ENCODE measurements at places on chromosomes 2 and 18.

GRCh38 chr2:185833864-185834263 lies 95.3 kb downstream of the FSIP2 start:
- DNase-seq, result no peak

DNA sequence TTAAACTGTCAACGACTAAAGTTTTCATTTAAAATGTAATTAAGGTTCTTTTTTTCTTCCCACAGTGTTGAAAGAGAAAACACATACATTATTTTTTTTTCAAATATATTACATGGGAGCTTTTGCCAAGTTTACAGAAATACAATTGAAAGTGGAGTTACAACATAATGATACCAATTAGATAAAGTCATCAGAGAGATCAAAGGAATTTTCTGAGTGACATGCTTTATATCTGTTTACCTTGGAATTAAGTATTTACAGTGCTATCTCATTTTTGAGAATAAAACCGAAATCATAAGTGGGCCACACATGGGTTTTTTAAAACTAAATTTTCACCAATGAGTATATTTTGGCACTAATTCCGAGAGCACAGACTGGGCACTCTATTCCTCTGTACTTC lies 165.2 kb downstream of the RAPGEF4 start:
- no peak for DNase-seq

GRCh38 chr18:28875059-28875458 lies 698.1 kb upstream of the CDH2 start:
- no peak for DNase-seq

DNA sequence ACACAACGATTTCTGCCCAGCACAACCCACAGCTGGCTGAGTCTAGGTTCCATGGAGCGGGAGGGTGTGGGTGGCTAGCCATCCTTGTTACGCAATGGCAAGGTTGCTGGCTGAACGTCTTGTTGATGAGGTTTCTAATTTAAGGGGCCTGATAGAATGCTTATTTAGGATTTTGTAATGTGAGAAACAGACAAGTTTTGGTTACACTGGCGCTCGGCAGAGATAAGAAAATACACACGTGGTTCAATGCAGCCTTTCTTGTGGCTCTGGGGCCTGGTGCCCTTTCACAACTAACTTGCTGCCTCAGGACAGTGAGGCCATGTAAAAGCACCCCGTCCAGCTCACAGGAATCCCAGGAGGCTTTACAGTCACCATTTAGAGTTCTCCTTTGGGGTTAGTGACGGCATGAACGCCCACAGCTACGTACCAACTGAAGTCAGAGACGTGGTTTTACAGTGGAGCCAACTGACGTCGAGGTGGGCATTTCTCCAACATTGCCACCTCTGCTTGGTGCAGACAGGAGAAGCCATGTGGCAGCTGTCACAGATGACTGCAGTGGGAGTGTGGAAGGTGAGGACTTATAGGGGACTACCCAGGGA lies 29.7 kb upstream of the PIEZO2 start:
- no peak for DNase-seq

DNA sequence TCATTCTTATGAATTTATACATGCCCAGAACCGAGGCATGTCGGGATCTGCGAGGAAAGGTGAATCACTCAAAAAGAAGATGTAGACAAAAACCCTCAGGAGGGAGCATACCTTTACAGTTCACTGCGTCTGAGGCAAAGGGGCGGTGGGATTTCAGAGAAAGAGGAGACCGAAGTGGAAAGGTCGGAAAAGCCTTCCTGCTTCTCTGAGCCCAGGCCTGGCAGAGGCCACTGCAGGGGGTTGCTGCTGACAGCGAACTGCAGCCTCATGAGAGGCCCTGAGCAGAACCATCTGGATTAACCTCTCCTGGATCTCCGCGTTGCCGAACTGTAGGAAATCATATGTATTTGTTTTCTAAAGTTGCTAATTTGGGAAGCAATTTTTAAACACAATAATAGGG lies 713.1 kb upstream of the SOX11 start:
- DNase-seq, result no peak

DNA sequence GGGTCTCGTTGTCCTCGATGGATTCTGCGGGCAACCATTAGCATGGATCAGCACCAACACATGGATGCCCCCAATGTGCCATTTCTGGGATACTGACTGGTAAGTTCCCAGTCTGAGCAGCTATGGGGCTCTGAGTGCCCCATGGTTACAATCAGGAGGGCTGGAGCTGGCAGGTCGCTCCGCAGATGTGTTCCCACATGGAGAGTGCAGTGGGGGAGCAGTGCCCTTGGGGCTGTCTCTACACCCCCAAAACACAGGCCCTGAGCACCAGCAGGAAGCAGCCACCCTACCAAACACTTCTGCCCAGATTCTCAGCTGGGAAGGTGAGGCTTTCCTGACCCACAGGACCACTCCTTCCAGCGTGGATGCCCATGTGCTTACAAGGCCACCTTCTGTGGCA lies 8.0 kb downstream of the NGEF start:
- DNase-seq, result no peak

GRCh38 chr18:9737006-9737405 lies 28.9 kb downstream of the RAB31 start:
- DNase-seq, result no peak

- no peak for DNase-seq
These were observed 20.3 kb downstream of the SLC30A3 start for GRCh38 chr2:27242614-27242951.

- no peak for DNase-seq
These were observed 19.0 kb downstream of the DYM start for GRCh38 chr18:49441338-49441938.

GRCh38 chr2:34567128-34567527 lies 968.0 kb upstream of the FAM98A start:
- DNase-seq, result no peak

DNA sequence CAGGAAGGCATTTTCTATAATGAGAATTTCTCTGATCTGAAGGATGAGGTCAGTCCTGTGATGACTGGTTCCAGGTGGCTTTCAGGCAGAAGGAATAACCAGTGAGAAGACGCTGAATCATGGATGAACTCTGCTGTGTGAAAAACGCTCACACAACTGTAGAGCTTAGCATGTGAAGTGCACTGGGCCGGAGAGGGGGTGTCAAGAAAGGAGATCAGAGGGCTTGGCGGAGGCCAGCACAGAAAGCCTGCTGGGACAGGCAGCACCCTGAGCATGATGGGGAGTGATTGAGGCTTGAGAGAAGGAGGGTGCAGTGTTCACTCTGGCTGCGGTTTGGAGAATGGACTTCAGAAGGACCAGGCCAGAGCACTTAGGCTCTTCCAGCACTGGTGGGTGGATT lies 236.5 kb downstream of the TPGS2 start:
- no peak for DNase-seq

GRCh38 chr2:79874015-79874414 lies 361.2 kb downstream of the CTNNA2 start:
- no peak for DNase-seq

GRCh38 chr18:73288813-73289212 lies 421.0 kb upstream of the NETO1 start:
- no peak for DNase-seq

GRCh38 chr2:239883326-239884050 lies 141.7 kb downstream of the NDUFA10 start:
- DNase-seq, result no peak

All from stimulated activated CD4-positive, alpha-beta T cell treated with anti-CD3 and anti-CD28 coated beads, Interleukin-1b, Interleukin-23, amount 100 ng/mL, for 1 hour (primary cell).